ENCODE measurements at places on chromosomes 6 and 20. TPM values are rescaled to one million over a fixed set of nuclear protein-coding genes. Genes with fewer than 3 reads are reported as not detected.

- no peak for DNase-seq
Measured at GRCh38 chr20:5361176-5361575, 44.4 kb upstream of the PROKR2 start.

- no peak for DNase-seq
Measured at GRCh38 chr20:382291-383115, 1.9 kb downstream of the TRIB3 start.

Gene ZNF184
- 8.5 TPM for total RNA-seq

GRCh38 chr6:125598422-125598821, 151.0 kb upstream of the HEY2 start:
- DNase-seq, result peak; percentile 24

DNA sequence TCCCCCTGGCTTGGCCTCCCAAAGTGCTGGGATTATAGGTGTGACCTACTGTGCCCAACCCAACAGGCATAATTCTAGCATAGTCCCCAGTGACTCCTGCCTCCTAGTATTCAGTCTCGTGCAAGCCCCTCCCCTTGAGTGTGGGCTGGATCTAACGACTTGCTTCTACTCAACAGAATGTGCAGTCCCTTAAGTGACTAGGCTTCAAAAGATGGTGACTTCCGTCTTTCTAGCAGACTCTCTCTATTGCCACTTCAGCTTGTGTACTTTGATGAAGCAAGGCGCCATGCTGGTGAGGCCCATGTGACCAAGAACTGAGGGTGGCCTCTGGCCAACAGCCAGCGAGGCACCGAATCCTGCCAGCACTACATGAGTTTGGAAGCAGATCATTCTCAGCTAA, 109.6 kb upstream of the TRAF3IP2 start:
- DNase-seq, result no peak

- no peak for DNase-seq
Measured at GRCh38 chr6:106244931-106245330, 80.6 kb downstream of the ATG5 start.

GRCh38 chr6:129793447-129793846, 67.7 kb downstream of the TMEM244 start:
- DNase-seq, result no peak

Data from uterus (tissue), 4 donors.